ENCODE measurements at places on chromosomes 6 and 20.

- no peak for DNase-seq
These were observed 105.4 kb downstream of the NCOA3 start for GRCh38 chr20:47606983-47607613.

GRCh38 chr6:134678436-134678889, 271.4 kb downstream of the ALDH8A1 start:
- DNase-seq, result no peak

GRCh38 chr6:138856654-138857053, 60.8 kb downstream of the ECT2L start:
- no peak for DNase-seq

GRCh38 chr20:60030471-60030870, 72.2 kb downstream of the CDH26 start:
- DNase-seq, result no peak

DNA sequence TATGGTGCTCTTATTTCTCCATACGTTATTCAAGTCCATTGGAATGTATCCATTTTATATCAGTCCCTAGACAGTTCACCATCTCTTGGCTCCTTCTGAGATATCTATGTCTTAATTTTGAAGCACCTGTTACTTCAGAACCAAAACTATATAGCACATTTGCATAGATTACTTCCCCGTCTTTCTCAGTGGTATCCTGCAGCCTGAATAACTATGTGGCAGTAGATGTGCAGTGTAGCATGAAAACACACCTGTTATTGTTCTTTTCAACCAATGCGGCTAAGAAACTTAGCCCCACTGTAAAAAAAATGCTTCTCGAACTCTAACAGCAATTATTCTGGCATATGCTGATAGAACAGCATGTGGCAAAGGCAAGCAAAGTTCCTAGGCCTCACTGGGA, 1184.4 kb upstream of the ADGRB3 start:
- no peak for DNase-seq

DNA sequence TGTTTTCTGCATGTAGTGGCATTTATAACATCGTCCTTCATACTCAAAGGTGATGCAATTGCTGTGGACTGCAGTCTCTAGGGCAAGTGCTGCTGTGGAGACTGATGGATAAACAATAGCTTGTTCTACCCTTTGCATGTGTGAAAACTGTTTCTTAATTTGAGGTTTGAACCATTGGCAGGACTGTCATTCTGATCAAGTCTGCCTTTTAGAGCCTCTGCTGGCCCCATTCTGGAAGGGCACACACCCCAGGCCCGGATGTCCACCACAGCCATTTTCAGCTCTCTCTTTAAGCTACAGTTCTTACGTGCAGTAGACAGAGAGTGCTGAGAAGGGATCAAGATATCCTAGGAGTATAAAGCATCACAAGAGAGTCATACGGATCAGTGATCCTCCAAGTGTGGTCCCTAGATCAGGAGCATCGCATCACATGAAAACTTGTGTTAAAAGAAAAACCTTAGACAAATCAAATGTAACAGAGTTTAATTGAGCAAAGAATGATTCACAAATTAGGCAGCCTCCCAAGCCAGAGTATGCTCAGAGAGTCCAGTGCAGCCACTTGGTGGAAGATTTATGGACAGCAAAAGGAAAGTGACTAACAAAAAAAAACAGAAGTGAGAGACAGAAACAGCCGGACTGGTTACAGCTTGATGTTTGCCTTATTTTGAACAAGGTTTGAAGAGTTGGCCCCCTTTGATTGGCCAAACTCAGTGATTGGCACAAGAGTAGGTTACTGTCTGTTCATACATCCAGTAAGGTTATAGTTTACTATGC, 52.0 kb downstream of the FRK start:
- DNase-seq, result no peak

- no peak for DNase-seq
These were observed 119.5 kb upstream of the CD93 start for GRCh38 chr20:23205611-23206041.

- no peak for DNase-seq
These were observed 132.7 kb downstream of the ERMARD start for GRCh38 chr6:169884158-169884557.

GRCh38 chr6:160102956-160103824, 18.4 kb upstream of the SLC22A1 start:
- no peak for DNase-seq

DNA sequence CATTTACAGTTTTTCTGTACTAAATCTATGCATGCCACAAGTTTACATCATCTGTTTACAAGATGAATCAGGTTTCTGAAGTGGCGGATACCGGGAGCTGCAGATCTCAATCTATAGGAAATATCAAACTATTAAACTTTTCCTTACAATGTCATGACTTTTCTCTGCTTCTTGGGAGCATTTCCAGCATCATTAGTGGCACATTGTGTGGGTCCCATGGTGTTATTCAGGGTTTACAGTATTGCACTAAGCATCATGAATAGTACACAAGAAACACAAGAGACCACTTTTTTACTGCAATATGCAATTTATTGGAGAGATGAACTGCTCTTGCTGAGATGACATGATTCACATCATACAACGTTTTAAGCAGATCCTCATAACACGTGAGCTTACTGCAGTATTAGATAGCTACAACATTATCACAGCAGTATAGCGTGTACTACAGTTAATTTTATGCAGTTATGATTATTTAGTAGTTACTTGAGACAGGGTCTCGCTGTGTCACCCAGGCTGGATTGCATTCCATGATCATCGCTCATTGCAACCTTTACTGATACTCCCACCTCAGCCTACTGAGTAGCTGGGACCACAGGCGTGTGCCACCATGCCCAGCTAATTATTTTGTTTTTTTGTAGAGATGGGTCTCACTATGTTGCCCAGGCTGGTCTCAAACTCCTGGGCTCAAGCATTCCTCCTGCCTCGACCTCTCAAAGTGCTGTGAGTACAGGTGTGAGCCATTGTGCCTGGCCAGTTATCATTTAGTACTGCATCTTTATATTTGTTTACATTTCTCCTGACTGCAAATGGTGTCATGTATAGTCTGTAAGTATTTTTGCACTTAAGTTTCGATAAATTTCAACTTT, 18.4 kb downstream of the BLTP3A start:
- DNase-seq, result no peak

DNA sequence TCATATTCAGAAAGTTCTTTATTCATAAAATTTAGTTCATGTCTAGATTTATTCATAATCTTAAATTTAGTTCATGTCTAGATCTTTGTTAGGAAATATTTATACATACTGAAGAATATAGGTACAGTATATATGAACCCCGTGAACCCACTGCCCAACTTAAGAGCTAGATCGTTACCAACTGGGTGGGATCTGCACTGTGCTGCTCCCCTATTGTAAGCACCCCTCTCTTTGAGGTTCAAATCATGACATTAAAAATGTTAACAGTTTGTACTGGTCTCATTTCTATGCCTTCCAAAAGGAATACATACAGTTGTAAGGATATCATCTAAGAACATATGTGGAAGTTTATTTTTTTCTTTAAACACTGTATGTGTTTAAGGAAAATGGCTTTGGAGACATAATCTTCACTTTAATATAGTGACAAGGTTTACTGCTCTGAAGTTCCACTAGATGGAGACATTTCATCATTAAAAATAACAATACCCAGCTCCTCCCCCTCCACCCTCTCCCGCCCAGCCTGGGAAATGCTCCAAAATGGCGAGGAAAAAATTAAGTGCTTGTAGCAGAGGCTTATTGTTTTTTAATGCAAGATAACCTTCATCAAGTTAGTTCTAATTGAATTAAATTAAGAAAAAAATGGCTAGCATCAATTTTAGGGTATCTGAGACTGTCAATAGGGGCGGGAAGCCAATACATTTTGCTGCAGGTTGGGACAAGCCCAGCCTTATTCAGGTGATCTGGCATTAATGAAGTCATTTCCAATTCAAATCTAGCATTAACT, 104.1 kb upstream of the TRAF3IP2 start:
- DNase-seq, result peak; percentile 39

DNA sequence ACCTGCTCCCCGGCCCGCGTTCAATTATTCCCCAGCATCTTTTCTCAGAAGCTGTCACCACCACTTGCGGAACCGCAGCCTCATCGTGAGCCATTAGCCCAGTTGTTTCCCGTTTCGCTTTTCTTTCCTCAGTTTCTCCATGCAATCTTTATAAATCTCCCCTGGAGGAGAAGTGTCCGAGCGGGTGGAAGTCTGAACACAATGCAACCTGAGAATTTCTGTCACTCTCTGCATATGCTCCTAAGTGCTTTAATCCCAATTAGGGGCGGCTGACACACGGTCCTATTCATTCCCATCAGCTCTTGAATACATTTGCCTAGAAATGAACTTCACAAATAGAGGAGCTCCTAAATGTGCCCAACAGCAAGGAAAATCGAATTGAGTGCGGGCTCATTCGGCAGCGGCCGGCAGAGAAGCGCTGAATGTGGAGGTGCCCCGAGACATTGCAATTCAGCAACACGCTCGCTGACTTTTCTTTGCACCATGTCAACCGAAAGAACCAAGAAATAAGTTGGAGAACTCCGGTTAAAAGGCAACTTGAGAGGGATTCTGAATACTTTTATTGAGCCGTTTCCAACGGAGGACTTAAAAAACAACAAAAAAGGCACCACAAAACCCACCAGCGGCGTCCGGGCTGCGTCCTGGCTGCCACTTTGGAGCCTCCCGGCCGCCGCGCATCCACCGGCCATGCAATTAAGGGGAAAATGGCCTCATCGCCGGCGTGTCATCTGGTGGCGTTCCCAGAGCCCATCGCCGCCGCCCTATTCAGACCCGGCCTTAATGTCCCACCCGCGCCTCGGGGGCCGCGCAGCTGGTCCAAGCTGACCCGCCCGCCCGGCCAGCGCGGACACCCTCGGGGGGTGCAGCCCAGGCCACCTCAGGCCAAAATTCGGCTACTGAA, 3.9 kb upstream of the PRDM13 start:
- DNase-seq, result no peak

GRCh38 chr20:9081423-9081966, 12.6 kb downstream of the PLCB4 start:
- DNase-seq, result no peak

DNA sequence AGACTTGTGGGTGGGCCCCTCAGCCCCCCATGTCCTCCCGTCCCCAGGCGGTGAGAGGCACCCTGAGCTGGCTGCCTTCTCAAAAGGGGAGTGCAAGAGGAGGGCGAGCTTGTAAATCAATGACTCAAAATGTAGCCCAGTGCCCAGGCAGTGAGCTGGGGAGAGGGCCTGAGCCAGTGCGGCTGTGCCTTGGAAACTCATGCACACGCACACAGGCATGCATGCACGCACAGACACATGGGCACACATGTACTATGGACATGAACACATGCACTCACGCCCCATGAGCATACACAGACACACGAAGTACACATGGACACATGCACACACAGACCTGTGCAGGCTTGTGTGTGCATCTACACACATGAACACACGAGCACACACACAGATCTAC, 133.5 kb downstream of the TAF4 start:
- no peak for DNase-seq

GRCh38 chr6:5199702-5200101, 61.0 kb downstream of the LYRM4 start:
- DNase-seq, result no peak

- no peak for DNase-seq
These were observed 287.0 kb downstream of the PACRG start for GRCh38 chr6:163014736-163015135.

- no peak for DNase-seq
These were observed 19.8 kb upstream of the TINAG start for GRCh38 chr6:54288474-54288873.

GRCh38 chr20:2149507-2149906, 47.9 kb downstream of the STK35 start:
- DNase-seq, result no peak

GRCh38 chr20:59019217-59019616, at the start of gene TUBB1:
Gene TUBB1 (plus strand): TSS chr20:59019429. CDS start chr20:59019523, 94 bp downstream.
- no peak for DNase-seq

GRCh38 chr20:50237349-50237748, 46.7 kb downstream of the CEBPB start:
- no peak for DNase-seq

DNA sequence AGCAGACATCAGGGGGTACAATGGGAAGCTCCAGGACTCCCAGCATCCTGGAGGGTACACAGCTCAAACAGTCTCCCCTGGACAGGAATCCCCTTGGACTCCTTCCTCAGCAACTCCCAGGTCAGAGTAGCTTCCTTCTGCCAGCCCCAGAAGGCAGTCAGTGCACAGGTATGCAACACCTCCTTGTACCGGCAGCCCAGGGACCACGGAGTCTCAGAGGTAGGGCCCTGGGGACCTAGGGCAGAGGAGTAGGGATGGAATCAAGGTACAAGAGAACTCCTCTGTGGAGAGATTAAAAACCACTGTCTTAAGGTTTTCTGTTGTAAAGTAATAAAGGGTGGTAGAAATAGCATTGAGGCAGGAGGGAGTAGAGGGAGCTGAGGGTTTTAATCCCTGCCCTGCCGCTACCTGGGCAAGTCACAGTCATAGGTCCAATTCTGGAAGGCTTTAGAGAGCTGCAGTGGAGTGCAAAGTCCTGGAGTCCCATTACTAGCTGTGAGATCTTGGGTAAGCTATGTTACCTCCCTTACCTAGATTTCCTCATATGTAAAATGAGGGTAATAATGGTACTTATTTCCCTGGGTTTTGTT, 7.5 kb downstream of the TP53TG5 start:
- DNase-seq, result no peak

GRCh38 chr6:158002951-158003853, 21.5 kb downstream of the SYNJ2 start:
- DNase-seq, result no peak

DNA sequence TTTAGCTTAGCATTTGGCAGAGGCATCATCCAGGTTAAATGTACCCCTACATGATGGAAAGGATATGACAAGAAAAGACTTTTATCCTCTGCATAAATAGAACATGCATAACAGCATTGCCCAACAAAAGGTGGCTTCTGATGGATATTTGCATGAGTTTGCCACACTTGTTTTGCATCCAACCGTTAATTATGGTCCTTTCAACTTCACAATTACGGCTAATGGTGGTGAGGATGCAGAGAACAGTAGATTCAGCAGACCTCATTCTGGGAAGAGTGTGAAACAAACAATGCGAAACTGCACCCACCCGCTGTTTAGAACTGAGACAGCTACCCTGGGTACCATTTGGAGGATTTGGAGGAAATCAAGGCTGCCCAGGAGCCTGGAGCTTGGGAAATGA, 690.9 kb upstream of the CHD6 start:
- no peak for DNase-seq

DNA sequence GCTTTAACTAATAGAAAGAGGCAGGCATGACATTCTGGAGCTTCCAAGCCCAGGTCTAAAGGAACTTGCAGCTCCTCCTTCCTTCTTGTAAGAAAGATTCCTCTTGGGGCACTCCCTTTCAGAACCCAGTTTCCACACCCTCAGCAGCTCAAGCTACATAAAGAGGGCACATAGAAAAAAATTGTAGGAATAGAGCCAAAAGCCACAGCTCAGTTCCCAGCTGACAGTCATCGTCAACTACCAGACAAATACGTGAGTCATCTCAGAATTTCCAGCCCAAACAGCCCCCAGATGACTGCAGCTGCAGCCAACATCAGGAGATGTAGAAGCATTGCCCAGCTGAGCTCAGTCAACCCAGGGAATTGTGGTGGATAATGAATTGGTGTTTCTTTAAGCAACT, 349.8 kb upstream of the ARID1B start:
- DNase-seq, result no peak

All from activated effector memory CD4-positive, alpha-beta T cell treated with Interleukin-2 at 50 U/mL for 16 hours (primary cell).